Motor neuron (in vitro differentiated cells): ENCODE measurements at places on chromosomes 11 and 22.
A peak's percentile ranks its signal among the peaks of the same experiment; 100 is the strongest.

DNA sequence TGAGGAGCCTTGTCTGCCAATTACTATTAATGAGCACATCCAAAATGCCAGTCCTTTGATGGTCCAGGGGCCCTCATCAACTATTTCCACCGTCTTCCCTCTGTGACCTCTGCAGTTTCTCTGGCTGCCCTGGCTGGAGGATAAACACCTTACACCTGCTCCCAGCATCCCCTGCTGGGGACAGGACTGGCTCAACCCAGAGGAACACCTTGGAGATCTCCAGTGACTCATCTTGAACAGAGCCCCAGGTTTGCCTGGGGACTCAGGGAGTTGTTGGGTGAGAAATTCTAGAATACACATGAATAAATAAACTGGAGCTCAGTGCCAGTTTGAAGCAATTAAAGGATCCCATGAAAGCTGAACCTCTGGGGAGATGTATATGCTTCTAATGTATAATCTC, 24.0 kb upstream of the ELF5 start:
- ATAC-seq, result no peak

- no peak for ATAC-seq
Observed at GRCh38 chr11:126329644-126330211, 25.8 kb upstream of the ST3GAL4 start.

GRCh38 chr11:66835768-66836405, 7.4 kb upstream of the RCE1 start:
- ATAC-seq, result peak; percentile 28

DNA sequence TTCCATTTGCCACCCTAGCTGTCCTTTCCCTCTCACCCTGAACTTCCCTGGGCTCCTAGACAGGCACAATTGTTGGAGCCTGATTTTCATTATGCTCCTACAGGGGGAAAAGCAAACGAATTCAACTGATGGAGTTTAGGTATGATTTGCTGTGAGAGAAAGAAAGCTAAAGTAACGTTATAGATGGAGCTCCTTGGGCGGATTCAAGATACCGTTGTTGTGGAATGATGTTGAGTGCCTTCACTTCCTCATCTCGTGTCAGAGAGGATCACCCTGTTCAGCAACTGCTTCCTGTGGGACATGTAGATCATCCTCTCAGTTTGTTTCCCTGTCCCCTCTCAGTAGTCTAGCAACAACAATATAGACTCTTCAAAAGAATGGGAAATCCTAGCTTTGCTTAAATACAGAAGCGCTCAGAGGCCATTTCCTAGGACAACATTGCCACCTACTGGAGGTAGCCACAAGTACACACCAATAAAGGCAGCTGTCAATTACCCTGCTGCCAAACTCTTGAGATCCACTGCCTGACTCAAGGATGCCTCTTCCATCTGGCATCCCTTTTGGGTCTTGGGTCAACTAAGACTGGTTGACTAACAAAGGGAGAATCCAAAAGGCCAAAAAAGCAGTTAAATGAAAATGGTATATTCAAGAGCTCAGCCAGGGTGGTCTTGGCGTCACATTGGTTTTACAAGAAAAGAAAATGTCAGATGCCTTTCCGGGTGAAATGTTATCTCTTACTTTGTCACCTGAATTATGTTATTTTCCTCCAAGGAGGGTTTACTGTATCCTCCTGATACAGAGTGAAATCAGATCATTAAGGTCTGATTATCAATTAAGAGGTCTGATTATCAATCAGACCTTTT, 13.5 kb upstream of the DTX4 start:
- peak; percentile 87 for ATAC-seq

DNA sequence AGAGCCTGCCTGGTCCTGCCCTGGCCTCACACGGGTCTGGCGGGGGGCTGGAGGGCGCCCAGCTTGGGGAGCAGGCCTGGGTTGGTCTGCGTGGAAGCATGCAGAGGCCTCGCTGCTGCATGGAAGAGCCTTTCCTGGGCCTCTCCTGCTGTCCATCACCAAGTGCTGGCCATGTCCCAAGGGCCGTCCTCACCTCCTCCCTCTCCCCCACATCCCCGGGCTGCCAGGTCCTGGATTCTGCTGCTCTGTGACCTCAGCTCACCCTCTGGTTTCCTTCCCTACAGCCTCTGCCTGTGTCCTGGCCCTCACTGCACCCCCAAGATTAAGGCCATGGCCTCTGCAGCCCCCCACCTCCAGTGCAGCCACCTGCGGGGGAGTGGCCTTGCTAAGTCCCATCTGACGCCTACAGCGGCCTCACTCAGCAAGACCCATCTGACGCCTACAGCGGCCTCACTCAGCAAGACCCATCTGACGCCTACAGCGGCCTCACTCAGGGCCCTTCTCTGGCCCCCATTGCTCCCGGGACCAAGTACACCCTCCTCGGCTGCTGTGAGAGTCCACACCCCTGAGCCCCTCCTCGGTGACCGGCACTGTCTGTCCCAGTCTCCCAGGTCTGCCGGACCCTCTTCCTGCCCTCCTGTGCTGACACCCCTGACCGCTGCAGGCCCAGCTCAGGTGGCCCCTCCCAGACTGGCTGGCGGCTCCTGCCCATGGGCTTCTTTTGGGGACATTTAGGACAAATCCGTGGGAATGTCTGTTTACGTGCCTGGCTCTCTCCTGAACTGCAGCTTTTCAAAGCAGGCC, 119.5 kb upstream of the B3GAT1 start:
- ATAC-seq, result peak; percentile 78

DNA sequence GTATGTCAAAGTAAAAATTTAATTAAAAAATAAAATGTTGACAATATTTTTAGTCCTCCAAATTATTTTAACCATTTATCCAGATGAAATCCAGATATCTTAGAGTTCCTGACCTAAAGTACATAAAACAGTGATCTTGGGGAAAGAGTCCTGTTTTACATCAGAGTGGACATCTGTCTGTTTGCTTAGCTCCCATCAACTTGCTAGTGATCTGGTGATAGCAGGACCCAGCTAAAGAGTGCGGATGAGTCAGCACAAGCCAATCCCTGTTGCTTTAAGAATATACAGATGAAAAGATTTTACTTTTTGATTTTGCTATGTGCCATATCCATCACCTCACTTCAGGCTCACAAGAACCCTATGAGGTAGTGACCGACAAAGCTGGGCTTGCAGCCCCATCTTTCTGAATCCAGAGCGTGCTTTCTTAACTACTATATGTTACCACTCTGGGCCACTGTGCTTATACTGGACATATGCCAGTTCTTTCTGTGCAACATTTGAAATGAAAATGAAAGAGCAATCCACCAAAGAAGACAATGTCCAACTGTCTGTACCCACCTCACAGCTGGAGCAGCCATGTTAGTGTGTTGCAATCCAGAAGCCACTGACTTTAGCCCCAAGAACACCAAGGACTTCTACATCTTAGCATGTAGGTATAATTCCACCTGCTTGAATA, 167.6 kb upstream of the SESN3 start:
- ATAC-seq, result no peak

DNA sequence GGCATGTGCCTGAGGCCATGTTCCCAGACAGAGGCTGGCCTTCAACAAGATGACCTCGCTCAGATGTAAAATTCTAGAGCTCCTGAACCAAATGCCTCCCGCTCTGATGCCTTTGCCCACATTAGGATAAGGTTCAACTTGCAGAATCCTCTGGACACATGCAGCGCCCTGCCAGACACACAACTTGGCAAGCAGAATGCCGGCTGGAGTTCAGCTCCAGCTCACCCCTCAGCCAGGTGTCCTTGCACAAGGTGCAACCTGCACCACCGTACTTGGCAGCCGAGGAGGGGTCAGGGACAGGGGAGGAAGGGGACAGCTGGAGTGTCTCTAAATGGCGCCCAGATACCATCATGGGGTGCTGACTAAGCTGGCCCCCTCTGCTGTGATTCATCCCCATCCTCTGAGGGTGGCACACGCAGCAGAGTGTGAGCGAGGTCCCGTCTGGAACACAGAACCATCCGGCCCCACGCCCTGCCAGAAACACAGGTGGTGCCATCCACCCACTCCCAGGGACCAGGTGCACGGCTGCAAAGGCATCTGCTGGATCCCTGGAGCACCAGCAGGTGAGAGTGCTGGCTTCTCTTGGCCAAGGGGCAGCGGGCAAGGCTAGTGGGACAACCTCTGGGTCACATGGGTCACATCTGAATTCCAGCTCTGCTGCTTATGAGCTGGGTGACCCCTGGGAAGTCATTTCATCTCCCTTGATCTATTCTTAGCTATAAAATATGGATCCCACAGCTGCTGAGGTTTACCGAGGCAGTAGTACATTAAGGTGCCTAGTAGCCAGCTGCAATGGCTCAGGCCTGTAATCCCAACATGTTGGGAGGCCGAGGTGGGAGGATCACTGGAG, 12.8 kb downstream of the ZMAT5 start:
- ATAC-seq, result no peak

GRCh38 chr11:120068114-120068573, 69.8 kb downstream of the TRIM29 start:
- peak; percentile 96 for ATAC-seq

GRCh38 chr11:96278039-96278897, 64.7 kb downstream of the MAML2 start:
- no peak for ATAC-seq

DNA sequence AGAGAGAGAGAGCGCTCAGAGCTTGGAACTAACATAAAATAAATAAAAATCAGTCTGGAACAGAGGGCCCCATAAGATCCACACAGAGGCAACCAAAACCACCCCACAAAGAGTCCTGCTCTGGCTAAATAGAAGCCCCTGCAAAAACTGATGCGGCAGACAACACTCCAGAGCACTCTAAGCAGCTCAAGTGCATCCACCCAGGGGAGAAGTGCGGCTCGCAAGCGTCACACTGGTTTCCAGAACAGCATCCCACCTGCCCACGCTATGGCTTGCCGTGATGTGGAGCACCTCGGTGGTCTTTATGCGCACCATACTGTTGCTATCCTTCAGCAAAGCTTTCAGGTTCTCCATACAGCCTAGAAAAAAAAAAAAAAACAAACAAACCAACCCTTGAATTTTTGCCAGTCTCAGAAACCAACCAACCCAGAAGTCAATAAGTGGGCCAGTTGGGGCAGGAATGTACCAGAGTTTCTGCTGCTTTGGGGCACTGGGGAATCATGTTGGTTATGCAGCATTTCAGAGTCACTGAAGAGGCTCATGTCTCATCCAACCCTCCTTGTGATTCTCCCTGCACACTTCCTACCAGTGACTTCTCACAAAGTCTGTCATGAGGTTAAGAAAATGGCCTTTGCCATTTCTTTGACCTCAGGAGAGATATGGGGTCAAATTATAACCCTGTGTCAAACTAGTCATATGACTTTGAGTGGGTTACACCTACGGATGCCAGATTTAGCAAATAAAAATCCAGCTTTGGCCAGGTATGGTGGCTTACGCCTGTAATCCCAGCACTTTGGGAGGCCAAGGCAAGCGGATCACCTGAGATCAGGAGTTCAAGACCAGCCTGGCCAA, 3.0 kb downstream of the RSPH14 start:
- no peak for ATAC-seq

DNA sequence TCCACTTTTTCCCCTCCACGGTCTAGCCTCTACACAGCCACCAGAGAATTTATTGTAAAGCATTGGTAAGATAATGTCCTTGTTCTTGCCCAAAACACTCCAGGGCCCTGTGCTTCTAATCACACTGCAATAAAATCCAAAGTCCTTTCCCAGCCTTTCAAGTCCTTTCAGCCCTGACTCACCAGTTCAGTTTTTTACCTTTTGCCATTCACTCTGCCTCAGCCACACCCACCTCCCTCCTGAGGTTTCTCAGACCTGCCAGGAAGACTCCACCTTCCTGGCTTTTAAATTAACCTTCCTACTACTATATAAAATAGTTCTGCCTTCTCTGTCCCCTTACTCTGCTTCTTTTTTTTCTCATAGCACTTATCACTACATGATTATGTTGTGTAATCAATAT, 91.0 kb upstream of the ARHGAP32 start:
- no peak for ATAC-seq

- peak; percentile 72 for ATAC-seq
Observed at GRCh38 chr11:123587044-123587443, 67.4 kb downstream of the SCN3B start.

DNA sequence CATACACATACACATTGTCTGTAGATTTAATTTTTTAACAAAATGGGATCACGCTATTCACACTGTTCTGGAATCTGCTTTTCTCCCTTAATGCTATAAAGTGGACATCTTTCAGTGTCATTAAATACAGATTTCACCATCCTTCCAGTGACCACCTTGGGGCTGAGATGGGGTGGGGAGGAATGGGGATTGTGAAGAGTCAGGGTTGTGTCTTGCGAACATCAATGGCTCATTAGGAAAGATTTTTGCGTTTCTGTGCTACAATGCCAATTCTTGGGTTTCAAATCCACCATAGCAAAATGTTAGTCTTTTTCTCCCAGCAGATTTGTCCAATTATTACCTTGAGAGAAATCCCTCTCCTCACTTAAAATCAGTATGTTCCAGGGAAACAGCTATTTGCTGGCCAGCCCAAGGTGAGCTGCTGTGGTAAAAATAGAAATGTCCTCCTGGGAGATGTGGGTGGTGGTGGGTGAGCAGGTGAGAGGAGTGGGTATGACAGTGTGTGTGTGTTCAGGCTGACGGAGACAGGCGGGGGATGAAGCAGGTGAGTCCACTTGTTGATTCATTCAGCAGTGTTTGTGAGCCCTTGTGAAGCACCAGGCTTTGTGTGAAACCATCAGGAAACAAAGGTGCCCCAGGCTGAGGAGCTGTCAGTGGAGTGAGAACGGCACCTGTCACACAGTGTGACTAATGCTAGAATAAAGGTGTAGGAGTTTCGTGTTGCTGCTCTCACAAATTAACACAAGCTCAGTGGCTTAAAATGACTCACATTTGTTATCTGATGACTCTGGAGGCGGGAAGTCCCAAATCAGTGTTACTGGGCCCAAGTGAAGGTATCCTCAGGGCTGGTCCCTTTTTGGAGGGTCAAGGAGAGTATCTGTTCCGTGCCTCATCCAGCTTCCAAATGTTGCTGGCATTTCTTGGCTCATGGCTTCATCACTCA, 1.7 kb upstream of the CBX6 start:
- ATAC-seq, result no peak

DNA sequence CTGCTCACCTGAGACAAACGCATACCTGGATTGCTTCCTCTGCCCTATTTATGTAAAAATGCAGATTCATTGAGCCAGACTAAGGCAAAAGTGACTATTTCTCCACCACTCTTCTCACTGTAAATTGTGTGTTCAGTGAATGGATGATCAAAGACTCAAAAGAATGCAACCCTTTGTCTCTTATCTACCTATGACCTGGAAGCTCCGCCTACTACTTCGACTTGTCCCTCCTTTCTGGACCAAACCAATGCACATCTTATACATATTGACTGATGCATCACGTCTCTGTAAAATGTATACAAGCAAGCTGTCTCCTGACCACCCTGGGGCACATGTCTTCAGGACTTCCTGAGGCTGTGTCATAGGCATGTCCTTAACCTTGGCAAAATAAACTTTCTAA, 418.0 kb upstream of the SYN3 start:
- peak; percentile 17 for ATAC-seq

GRCh38 chr11:13784855-13785254, 116.4 kb downstream of the FAR1 start:
- ATAC-seq, result no peak

DNA sequence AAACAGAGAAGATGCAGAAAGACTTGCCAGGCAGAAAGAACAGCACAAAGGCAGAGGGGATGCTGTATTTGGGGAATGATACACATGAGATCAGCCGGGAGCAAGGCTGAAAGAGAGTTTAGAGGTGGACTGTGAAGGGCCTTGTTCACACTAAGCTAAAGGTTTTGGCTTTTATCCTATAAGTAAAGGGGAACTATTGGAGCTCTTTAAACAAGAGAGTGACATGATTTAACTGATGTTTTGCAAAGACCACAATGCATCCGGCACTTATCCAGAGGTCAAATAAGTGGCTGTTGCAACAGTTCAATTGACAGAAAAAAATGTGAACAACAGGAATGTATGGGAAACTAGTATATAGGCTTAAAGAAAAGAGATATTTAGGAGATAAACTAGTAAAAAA, 64.7 kb upstream of the RRAS2 start:
- no peak for ATAC-seq

- no peak for ATAC-seq
Observed at GRCh38 chr22:30272781-30273601, 6.3 kb upstream of the OSM start.
